Fibroblast of lung (primary cell): ENCODE measurements at places on chromosomes 5 and 9. TPM values are rescaled to one million over a fixed set of nuclear protein-coding genes. Genes with fewer than 3 reads are reported as not detected.
A peak's percentile ranks its signal among the peaks of the same experiment; 100 is the strongest.

MEIKIN gene
- under 0.01 TPM in 1 of 2 replicates, not detected in the other for total RNA-seq

CHSY3 gene
- total RNA-seq = 0.99 and 1.3 TPM in 2 replicates

ELL2 gene
- 64.2 and 121 TPM in 2 replicates for total RNA-seq

CER1 gene
- not detected in 2 replicates for total RNA-seq

CCIN gene
- 1.0 and 1.3 TPM in 2 replicates for total RNA-seq

CAPSL gene
- 0.33 TPM in 1 of 2 replicates, not detected in the other for total RNA-seq

FGF1 gene
- total RNA-seq = 0.77 and 3.5 TPM in 2 replicates

SVEP1 gene
- total RNA-seq = 76.3 and 96.9 TPM in 2 replicates

ZFP2 gene
- 1.5 and 2.8 TPM in 2 replicates for total RNA-seq

FAXDC2 gene
- total RNA-seq = 11.3 and 20.6 TPM in 2 replicates

LHX3 gene
- not detected in 2 replicates for total RNA-seq

CBY3 gene
- total RNA-seq = not detected in 2 replicates

WNT8A gene
- total RNA-seq = not detected in 2 replicates

DMRT3 gene
- not detected in 2 replicates for total RNA-seq

LCP2 gene
- total RNA-seq = under 0.01 TPM in 1 of 2 replicates, not detected in the other

DNA sequence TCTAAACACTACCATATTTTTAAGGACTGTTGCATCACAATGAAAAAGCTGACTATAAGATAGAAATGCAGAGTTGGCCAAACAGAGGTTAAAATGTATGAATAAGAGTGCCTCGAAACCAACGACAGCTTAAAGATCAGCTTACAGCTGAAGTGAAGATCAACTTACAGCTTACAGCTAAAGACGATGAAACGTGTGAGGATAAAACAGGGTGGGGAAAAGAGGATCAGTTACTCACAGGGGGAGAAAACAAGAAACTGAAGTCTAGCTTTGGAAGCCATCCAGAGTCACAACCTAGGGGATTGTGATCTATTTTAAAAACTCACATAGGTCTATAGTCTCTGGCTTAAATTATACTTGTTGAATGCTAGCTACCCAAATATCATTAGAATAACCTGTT, 220.0 kb downstream of the SNCAIP start:
- no peak for DNase-seq

DNA sequence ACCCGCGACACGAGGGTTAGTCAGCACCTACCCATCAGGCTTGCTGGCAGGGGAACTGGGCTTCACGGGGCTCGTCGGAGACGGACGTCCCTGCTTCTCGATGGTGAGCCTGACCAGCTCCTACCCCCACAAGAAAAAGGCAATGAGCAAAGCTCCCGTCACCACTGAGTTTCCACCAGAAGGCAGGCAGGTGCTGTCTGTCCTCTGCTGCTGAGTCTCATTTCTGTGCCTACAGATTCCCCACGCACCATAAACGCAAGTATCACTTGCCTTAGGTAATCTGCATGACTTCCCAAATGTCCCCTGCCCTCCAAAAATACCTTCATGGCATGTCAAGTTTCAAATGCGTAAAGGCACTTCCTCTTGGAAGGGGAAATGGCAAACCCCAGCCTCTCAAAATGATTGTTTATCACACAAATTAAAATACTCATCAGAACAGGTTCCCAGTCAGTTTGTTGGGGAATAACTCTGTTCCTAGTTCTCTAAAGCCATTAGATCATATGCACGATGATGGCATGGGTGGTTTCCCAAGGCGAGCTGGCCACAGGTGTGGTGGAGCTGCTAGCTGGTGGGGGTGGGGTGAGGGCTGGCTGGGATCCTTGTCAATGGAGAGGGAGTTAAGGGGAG, 85.0 kb downstream of the PRRT1B start:
- DNase-seq = no peak

DNA sequence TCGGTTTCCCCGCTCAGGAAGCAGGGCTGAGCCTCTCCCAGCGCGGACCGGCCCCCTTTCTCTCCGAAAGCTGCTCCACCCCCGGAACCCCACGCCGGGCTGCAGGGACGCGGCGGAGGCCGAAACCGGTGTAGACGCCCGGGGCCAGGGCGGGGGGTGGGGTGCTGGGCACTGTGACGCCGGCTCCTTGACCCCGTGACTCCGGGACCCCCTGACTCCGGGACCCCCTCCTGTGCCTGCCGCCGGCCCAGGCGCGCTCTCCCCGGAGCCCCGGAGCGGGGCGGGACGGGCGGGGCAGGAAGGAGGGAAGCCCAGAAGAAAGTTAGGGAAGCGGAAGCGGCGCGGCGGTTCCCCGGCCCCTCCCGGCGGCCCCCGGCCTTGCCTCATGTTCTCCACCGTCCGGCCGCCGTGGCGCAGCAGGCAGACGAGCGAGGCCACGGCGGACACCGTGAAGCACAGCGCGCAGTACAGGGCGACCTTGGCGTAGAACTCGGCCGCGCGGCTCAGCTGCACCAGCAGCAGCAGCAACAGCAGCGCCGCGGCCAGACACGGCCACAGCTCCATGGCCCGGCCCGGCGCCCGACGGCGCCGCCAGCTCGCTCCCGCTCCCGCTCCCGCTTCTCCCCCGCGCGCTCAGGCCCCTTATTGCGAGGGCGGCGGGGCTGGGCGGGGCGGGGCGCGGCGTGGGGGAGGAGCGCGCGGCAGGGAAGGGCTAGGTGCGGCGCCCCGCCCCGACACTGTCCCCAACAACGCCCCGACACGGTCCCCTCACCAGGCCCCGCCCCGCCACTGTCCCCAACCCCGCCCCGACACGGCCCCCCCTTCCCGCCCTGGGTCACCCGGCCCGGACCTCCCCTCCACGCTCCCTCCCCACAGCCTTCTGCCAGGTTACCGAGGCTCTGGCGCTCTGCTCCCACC, at the start of gene AGPAT2:
AGPAT2 (minus strand) TSS at position 664 of the 918 bp plus-strand sequence; CDS start at position 564, 100 bp downstream.
- peak; percentile 45 for DNase-seq

DNA sequence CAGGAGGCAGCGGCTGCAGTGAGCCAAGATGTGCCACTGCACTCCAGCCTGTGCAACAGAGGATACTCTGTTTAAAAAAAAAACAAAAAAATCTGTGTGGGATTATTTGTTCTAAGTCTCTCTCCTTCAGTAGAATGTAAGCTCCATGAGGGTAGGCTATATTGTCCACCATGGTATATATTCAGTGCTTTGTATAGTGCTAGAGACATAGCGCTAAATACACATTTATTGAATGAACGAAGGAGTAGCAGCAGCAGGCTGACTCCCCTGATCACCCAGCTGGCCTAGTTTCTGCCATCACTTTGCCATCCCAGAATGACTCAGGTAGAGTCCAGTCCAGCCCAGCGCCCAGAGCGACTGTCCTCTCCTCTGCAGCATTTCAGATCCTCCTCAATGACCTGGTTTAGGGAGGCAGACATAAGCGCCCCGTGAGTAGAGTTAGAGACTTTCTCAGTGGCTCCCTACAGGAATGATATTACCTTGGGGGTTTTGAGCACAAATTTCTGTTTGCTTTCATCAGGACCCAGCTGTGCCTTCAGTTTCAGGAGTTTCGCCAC, 716 bp downstream of the HARS1 start:
- no peak for DNase-seq

GRCh38 chr9:94973451-94973941, 247.0 kb downstream of the AOPEP start:
- DNase-seq = peak; percentile 90

DNA sequence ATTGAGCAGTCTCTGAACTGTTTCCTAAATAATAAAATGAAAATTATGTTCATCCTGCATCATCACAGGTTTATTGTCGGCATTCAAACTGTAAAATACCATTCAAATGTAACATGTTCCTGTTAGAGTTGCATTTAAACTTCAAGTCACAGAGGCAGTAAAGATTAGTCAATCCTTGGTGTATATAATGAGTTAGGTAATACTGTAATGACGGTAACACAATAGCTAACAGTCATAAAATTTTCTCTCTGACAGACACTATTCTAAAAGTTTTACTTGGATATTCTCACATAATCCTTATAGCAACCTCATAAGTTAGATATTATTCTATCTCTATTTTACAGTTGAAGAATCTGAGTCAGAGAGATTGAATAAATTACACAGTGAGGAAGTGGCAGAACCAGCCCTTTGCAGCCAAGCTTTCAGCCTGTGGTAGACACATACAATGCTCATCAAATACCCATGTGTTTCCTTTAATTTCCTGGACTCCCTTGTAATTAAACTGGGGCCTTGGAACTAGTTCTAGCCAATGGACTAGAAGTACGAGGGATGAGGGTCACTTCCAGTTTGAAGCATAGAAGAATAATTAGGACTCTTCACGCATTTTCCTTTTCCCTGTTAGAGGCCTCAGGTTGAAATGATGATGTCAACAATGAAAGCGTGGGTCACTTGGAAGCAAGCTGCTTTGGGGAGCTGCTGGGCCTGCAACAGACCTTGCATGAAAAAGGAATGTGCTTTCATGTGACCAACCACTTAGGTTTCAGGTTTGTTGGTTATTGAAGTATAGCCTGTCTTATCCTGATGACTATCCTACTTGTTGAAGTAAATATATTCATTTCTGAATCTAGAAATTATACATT, 12.3 kb upstream of the CAST start:
- peak; percentile 32 for DNase-seq

GRCh38 chr5:122967625-122968024, 68.9 kb downstream of the PPIC start:
- DNase-seq = no peak

DNA sequence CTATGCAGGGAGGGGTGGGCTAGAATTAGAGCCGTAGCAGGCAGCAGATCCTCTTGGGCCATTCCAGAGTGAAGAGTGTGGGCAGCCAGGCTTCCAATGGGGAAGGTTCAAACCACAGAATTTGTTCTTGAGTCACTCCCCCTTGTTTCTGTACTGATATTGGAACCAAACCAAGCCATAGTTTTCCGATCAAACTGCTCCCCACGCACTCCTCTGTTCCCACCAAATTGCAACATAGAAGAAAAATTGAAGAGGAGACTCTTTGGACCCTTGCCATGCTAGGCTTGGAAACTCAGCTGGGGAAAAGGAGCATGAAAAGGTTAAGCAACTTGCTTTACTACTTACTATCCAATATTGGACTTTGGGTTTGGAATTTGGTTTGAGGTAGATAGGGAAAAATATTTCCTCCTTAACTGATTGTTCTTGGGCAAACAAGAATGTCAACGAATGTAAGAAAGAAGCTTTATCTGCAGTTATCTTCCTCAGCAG, 165.8 kb upstream of the NR3C1 start:
- peak; percentile 84 for DNase-seq

DNA sequence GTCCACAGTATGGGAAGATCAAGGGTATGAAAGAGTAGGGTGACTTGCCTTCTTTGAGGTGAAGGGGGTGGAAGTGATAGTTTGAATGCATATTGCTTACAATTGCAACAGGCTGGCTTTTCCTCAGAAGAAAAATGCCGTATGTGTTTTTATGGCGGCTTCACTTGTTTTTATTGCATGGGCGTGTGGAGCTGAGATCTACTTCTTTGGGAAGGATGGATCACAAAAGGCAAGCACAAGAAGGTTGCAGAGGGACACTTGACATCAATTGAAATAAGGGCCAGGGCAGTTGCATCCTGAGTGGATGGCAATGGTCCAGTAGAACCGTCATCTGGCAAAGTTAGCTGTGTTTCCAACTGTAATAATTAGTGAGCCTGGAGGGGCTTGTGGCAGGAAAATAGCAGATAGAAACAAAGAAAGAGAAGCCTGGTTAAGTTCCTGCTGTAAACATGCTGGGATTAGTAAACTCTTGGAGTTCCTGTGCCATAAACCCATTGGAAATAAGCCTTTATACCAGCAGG, 138.4 kb downstream of the NTRK2 start:
- no peak for DNase-seq

DNA sequence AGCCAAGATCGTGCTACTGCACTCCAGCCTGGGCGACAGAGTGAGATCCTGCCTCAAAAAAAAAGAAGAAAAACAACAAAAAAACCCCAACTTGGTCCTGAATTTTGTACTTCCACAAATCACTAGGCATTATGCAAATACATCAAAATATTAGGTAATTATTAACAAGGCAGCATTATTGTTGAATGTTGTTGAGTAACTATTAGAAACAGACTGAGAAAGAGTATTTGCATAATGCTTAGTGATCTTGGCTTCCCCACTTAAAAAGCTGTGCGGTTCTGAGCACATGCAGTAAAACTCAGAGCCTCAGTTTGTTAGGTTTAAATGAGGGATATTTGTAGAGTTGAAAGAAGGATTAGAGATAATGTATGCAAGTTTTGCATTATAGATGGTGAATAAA, 64.2 kb downstream of the SCAMP1 start:
- DNase-seq = no peak

DNA sequence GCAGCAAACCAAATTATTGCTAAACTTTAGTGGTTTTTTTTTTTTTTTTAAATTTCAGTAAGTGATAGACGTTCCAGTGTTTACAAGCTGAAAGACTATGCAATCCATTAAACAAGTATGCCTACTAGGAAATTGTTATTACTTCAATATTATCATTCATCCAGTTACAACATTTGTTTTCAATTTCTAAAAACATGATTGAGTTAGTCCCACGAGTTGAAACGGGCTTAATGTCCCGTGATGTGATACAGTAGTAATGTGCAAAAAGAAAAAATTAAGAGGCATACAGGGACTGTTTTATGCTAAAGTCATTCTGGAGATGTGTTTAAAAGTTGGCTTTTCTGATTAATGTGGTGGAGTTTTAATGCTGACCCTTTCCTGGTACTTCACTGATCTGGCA, 550.3 kb upstream of the DMAC1 start:
- no peak for DNase-seq

DNA sequence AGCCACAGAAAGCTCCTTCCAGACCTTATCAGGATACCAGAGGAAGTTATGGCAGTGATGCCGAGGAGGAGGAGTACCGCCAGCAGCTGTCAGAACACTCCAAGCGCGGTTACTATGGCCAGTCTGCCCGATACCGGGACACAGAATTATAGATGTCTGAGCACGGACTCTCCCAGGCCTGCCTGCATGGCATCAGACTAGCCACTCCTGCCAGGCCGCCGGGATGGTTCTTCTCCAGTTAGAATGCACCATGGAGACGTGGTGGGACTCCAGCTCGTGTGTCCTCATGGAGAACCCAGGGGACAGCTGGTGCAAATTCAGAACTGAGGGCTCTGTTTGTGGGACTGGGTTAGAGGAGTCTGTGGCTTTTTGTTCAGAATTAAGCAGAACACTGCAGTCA, 70.8 kb upstream of the ENTREP1 start:
- no peak for DNase-seq

DNA sequence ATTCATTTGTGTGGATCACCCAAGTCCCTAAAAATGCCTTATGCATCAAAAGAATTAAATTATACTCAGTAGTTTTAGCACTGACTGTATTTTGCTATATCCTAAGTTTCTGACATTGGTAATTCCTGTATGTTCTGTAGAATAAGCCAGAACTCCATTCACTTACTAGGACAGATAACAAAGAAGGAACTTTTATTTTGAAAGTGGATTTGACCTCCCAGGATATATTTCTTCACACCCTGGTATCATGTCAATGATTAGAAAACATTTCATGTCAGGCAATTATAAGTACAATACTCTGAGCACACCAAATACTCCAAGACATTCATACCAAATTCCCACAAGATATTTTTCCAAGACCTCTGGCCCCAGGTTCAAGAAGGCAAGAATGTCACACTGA, 28.7 kb upstream of the MYOT start:
- no peak for DNase-seq

- no peak for DNase-seq
These were observed 15.9 kb upstream of the TNFAIP8 start for GRCh38 chr5:119339965-119340364.

GRCh38 chr9:27369591-27369990, 72.6 kb upstream of the EQTN start:
- no peak for DNase-seq

GRCh38 chr5:98391921-98392625, 381.4 kb upstream of the RGMB start:
- DNase-seq = no peak

GRCh38 chr9:117029341-117029740, 342.2 kb downstream of the TRIM32 start:
- no peak for DNase-seq

- DNase-seq = no peak
These were observed 1043.8 kb upstream of the EDIL3 start for GRCh38 chr5:85428426-85428934.

GRCh38 chr5:177604116-177604521, 4.2 kb downstream of the B4GALT7 start:
- DNase-seq = no peak
